Tongue (tissue), 3 donors: ENCODE measurements at places on chromosomes 7 and 10.

DNA sequence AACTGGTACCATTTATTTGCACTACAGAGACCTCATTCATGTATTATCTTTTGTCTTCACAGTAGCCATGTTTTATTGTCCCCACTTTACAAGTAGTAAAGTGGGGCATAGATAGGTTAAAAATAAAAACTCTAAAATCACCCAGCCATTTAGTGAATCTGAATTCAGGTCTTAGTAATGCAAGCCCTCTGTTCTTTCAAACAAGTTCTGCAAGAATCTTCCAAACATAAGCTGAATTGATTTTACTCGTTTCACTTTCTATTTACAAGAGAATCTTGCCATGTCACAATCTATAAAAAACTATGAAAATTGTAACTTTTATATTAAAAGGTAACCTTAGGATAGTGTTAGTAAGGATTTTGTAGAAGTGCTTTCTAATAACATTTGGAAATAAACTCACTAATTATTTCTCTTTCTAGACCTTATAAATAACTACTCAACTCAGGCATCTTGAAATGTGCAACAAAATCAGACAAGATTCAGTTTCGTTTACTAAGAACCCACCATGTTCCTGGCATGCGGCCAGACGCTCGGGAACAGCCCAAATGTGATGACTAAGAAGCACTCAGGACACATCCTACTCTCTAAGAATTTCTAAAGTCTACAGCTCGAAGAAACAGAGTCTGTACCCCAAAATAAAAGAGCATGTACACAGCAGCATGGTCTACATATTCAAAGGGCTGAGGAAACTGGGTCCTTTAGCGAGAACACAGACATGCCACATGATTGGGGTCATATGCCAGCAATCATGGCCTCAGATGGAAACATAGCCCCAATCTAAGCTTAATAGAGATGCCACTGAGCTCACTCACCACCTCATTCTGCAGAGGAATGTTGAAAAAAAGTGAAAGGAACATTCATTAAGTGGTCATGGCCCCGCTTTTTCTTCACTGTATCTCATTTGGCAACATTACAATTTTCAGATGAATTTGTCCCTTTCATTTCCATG is 167.6 kb downstream of the AMPH start:
- peak; percentile 37 for DNase-seq

DNA sequence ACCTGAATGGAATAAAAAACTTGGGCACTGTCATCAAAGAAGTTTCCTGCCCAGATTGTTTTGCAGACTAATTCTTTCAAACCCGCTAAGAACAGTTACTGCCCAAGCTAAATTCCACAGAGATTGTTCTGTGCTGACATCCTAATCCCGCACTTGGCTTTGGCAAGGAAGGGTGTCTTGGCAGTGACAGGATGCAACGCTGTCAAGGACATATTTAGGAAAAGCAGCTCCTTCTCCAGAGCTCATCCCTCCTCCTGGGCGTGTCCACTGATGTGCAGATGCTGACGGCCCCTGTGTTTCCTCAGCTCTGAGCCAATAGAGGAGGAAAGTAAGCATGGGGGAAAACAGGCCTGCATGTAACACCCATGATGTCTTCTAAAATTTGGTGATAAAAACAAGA is 74.2 kb downstream of the EEPD1 start:
- DNase-seq, result peak; percentile 86

DNA sequence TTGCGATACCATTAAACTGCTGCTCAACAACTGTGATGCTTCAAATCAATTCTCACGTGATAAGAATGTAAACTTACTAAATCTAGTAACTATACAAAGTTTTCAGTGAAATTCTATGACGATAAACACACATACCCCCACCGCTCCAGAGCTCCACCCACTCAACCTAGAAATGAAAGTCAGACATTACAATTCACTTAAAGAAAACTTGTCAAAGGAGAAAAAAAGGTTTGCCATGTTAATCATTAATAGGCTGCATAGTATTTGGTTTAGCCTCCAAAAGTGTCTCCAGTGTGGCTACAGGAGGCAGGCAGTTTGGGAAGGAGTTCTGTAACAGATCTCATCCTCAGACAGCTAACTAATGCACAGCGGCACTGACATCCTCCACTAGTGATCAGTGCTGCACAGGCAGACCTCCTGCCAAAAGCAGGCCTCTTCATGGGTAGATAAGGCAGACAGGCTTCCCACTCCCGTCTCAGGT is 3.1 kb downstream of the HERPUD2 start:
- no peak for DNase-seq

DNA sequence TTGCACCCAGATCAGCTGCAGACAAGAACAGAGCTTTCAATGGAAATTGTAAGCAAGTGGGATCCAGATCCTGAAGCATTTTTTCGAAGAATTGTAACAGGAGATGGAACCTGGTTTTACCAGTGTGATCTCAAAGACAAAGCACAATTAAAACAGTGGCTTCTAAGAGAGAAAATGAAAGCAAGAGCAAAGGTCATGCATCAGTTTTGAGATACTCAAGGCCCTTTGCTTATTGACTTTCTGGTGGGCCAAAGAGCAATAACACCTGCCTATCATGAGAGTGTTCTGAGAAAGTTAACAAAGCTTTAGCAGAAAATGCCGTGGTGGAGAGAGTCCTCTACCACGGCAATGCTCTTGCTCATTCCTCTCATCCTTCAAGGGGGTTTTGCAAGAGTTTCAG is 194.8 kb downstream of the TMEM178B start:
- DNase-seq, result no peak

GRCh38 chr7:2143981-2144595 is 88.7 kb downstream of the MAD1L1 start:
- peak; percentile 95 for DNase-seq
